H1 (cell line): ENCODE measurements at places on chromosomes 2 and 18. TPM values are rescaled to one million over a fixed set of nuclear protein-coding genes. Genes with fewer than 3 reads are reported as not detected.

Gene LYG1
- total RNA-seq, result 0.86 TPM in 1 of 2 replicates, not detected in the other

DNA sequence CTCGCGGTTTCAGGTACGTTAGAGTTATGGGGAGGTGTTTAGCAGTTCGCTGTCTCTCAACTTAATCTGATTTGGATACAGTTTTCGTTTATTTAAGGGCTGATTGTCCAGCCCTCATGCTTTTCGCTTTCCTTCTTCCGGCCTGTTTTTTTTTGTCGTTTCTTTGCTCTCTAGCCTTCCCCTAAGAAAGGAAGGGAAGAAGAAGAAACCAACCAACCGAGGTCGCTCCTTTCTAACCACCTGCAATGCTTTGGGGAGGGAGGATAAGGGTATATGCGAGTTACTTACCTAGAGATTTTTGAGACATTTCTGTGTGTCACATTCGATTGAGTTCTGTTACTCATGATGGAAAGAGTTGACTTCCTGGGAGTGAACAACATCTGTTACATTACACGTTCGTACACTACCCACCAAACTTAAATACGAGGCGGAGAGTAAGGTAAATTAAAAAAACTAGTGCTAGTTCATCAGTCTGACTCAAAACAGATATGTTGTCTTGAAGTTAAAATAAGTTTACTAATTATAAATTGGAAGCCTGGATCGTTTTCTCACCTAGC is 918 bp downstream of the EIF5B start:
- H3K27ac ChIP-seq, result no peak overlapping the region
- no peaks in the 10 kb centered on the region for H3K4me1 ChIP-seq
- no peaks in the 10 kb centered on the region for H3K27me3 ChIP-seq
- H3K36me3 ChIP-seq, result no peaks in the 10 kb centered on the region

- H3K4me3 ChIP-seq, result peak overlapping the region; percentile 67; the same call in 1 of the 2 replicates
- peaks cover 5% of the 10 kb centered on the region; the same call in 1 of the 2 replicates for H3K27me3 ChIP-seq
- DNase-seq, result no peak
- H3K36me3 ChIP-seq, result no peaks in the 10 kb centered on the region
Measured at GRCh38 chr2:148877403-148877740, 2.3 kb downstream of the KIF5C start.

Gene DSG3
- 0.06 and 0.07 TPM in 2 replicates for total RNA-seq

Gene ZNF2
- 2.9 and 3.0 TPM in 2 replicates for total RNA-seq

DNA sequence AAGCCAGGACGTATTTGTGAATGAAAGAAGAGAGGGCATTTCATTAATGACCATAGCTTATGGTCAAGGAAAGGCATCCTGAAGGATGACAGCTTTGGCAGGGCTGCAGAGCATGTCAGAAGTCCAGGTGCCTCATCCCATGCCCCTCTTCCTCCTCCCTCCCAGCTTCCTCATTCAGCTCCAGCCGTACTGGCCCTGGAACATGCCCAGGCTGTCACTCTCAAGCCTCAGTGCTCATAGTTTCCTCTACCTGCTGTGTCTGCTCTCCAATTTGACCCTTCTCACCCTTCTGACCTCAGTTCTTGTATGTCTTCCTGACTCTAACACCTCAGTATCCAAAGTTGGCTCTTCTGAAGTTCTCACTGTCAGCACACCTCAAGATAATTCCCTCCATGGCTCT is 695.8 kb upstream of the HS6ST1 start:
- no peaks in the 10 kb centered on the region for H3K36me3 ChIP-seq
- DNase-seq, result no peak
- H3K4me3 ChIP-seq, result no peak overlapping the region
- H3K4me1 ChIP-seq, result no peaks in the 10 kb centered on the region

Gene ZNF396
- 0.74 and 0.94 TPM in 2 replicates for total RNA-seq

GRCh38 chr18:52914148-52914547 is 574.2 kb downstream of the DCC start:
- H3K4me3 ChIP-seq, result no peak overlapping the region
- no peaks in the 10 kb centered on the region for H3K27me3 ChIP-seq
- DNase-seq, result no peak
- H3K36me3 ChIP-seq, result no peaks in the 10 kb centered on the region
- no peaks in the 10 kb centered on the region for H3K4me1 ChIP-seq
- H3K27ac ChIP-seq, result no peak overlapping the region

- DNase-seq, result peak; percentile 41
- no peaks in the 10 kb centered on the region for H3K36me3 ChIP-seq
- no peak overlapping the region for H3K27ac ChIP-seq
Measured at GRCh38 chr18:35511833-35512232, 14.1 kb upstream of the INO80C start.

DNA sequence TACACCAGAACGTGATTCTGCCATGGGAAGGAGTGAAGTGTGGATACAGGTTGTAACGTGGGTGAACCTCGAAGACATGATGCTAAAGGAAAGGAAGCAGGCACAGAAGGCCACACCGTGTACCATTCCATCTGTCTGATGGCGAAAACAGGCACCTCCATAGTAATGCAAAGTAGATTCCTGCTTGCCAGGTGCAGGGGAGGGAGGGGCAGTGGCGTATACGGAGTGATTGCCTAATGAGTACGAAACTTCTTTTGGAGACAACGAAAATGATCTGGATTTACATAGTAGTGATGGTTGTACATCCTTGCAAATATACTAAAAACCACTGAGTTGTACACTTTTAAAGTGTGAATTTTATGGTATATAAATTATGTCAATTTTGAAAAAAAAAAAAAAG is 106.7 kb downstream of the GBX2 start:
- no peak for DNase-seq
- no peaks in the 10 kb centered on the region for H3K27me3 ChIP-seq
- H3K4me3 ChIP-seq, result peak overlapping the region; percentile 3; the same call in 1 of the 2 replicates

Gene ASPRV1
- 0.86 and 0.95 TPM in 2 replicates for total RNA-seq

DNA sequence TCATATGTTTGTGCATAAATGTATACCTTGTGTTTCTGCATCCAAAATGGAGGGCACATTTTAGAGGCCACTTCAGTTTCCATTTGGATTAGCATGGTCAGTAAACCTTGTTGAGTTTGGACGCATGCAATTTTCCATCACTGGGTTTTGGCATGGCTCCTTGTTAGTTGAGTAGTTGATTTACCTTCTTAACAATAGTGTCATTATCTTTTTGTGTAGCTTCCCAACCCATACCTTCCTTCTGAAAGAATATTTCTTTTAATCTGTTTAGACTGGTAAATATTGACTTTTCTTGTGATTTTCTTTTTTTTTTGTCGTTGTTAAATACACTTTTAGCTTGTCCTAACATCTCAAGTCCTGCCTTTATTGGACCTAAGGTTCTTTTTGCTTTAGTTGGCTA is 15.5 kb downstream of the RPIA start:
- H3K27me3 ChIP-seq, result no peaks in the 10 kb centered on the region
- DNase-seq, result no peak
- no peaks in the 10 kb centered on the region for H3K4me1 ChIP-seq
- no peak overlapping the region for H3K27ac ChIP-seq
- H3K4me3 ChIP-seq, result no peak overlapping the region
- H3K36me3 ChIP-seq, result no peaks in the 10 kb centered on the region; the same call in 1 of the 2 replicates

- DNase-seq, result no peak
- no peaks in the 10 kb centered on the region for H3K4me1 ChIP-seq
- H3K27ac ChIP-seq, result no peak overlapping the region
- no peaks in the 10 kb centered on the region for H3K27me3 ChIP-seq
Measured at GRCh38 chr2:202944816-202945215, 32.7 kb downstream of the CARF start.

GRCh38 chr2:76953733-76954347 is 568.3 kb downstream of the LRRTM4 start:
- DNase-seq, result peak; percentile 74
- H3K36me3 ChIP-seq, result no peaks in the 10 kb centered on the region
- no peaks in the 10 kb centered on the region for H3K27me3 ChIP-seq

GRCh38 chr2:230160112-230160660 is 59.6 kb downstream of the SP110 start:
- H3K4me3 ChIP-seq, result no peak overlapping the region
- peak; percentile 71 for DNase-seq
- H3K27ac ChIP-seq, result no peak overlapping the region
- no peaks in the 10 kb centered on the region for H3K4me1 ChIP-seq
- H3K27me3 ChIP-seq, result no peaks in the 10 kb centered on the region
- H3K36me3 ChIP-seq, result no peaks in the 10 kb centered on the region
